ENCODE measurements at places on chromosomes 11 and 22. TPM values are rescaled to one million over a fixed set of nuclear protein-coding genes. Genes with fewer than 3 reads are reported as not detected.

GRCh38 chr11:115452241-115452640 is 52.0 kb downstream of the CADM1 start:
- no peak for DNase-seq

- DNase-seq: no peak
Measured at GRCh38 chr11:33227578-33228261, 29.5 kb upstream of the HIPK3 start.

- DNase-seq: no peak
Measured at GRCh38 chr22:30943368-30943767, 25.2 kb downstream of the MORC2 start.

GRCh38 chr11:85595285-85595884 is 31.8 kb downstream of the DLG2 start:
- no peak for DNase-seq

DNA sequence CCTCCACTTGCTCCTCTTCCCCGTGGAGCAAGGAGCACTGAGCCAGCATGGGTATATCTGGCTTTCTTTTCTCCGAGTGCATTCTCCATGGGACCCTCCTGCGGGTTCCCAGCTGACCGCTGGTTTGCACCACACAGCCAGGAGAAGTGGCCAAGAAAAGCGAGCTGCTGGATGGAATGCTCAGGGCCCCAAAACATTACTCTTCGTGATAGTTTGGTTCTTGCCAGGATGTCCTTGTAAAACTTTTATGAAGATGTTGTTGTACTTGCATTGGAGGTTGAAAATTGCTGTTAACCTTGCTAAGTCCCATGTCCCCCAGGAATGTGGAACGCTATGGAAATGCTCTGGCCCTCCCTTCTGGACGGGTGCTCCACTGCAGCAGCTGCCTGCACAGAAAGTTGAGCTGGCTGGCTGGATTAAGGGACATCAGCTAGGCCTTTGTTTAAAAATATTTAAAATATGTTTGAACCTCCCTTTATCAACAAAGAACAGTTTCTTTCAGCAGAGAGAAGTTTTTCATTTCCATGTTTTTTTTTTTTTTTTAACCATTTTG is 68.7 kb downstream of the ZNRF3 start:
- DNase-seq: no peak

- no peak for DNase-seq
Measured at GRCh38 chr11:84136926-84137325, 850.8 kb upstream of the CCDC90B start.

GRCh38 chr11:46215208-46215931 is 62.1 kb upstream of the CREB3L1 start:
- no peak for DNase-seq

GRCh38 chr11:123168955-123169484 is 26.0 kb downstream of the CLMP start:
- no peak for DNase-seq

The FAM181B gene
- total RNA-seq: not detected

The AP1B1 gene
- 102 TPM for total RNA-seq

The SAA2 gene
- total RNA-seq: not detected

The DBX1 gene
- not detected for total RNA-seq

All from spleen (tissue), 13 donors.